Mucosa of gallbladder (tissue), 1 donor: ENCODE measurements at places on chromosomes 12 and 14. TPM values are rescaled to one million over a fixed set of nuclear protein-coding genes. Genes with fewer than 3 reads are reported as not detected.

The CCNK gene
- total RNA-seq: 45.5 TPM

The EEF1AKMT3 gene
- total RNA-seq: 7.0 TPM

The RNF212B gene
- total RNA-seq: 0.20 TPM

The DCN gene
- 387 TPM for total RNA-seq

The RND1 gene
- total RNA-seq: 14.6 TPM

The JAG2 gene
- 12.7 TPM for total RNA-seq

The SNX6 gene
- 66.7 TPM for total RNA-seq

The FSCB gene
- not detected for total RNA-seq

The C14orf39 gene
- not detected for total RNA-seq
